ENCODE measurements at places on chromosomes 16 and 17.
A peak's percentile ranks its signal among the peaks of the same experiment; 100 is the strongest.

- DNase-seq, result no peak
Measured at GRCh38 chr17:64385187-64386083, 5.2 kb downstream of the PECAM1 start.

- no peak for DNase-seq
Measured at GRCh38 chr17:66661411-66662256, 173.3 kb upstream of the CACNG5 start.

DNA sequence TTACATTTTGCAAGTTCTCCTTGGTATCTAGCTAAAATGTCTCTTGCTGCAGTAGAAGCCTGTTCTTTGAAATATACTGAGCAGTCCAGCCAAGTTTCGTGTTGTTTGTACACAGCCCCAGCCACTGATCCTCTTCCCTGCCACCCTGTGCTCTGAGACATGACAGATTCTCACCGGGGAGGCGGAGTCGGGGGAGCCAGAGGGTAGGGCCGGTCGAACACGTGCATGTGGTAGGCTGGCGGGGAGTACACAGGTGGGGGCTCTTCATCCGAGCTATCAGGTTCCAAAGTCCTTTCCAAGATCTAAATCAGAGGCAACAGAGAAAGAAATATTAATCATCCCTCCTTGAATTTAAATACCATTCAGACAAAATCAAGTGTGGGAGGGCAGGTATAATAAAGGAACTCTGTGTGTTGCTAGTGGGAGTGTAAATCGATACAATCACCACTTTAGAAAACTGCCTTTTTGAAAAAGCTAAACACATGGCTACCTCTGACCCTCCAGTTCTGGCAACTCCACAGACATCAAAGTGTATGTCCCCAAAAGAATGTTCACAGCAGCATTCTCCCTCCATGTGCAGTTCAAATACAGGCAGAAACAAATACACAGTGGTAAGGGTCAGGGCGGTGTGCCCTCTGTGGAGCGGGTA is 29.7 kb upstream of the MRPS23 start:
- DNase-seq, result no peak

DNA sequence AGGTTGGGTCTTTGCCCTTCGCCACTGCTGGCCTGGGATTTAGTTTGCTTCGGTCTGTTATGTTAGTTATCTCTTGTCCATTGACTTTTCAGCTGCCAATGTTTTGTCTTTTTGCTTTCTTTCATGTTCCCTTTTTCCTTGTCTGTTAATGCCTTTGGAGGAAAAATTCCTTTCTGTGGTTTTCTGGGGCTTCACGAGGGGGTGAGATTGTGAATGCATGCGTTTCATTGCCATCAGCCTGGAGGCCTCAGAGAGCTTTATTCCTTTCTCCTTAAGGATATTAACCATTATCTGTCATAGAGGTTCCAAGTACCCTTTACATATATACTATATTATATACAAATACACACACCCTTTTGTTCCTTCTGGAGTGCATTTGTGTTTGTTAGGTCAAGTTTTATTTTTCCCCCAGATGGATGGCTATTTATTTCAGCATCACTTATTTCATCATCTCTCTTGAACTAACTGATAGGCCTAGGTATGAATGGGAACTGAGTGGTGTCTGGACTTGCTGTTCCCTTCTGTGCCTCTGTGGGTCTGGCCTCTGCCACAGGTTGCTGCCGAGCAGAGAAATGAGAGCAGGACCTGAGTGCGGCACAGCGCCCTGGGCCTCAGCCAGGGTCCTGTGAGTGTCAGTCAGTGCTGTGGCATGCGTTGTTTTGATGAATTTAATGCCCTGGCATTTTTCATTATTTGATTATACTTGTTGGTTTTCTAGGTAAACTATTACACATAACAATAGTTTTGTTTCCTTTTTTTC is 193.4 kb downstream of the LGALS9B start:
- DNase-seq, result no peak

DNA sequence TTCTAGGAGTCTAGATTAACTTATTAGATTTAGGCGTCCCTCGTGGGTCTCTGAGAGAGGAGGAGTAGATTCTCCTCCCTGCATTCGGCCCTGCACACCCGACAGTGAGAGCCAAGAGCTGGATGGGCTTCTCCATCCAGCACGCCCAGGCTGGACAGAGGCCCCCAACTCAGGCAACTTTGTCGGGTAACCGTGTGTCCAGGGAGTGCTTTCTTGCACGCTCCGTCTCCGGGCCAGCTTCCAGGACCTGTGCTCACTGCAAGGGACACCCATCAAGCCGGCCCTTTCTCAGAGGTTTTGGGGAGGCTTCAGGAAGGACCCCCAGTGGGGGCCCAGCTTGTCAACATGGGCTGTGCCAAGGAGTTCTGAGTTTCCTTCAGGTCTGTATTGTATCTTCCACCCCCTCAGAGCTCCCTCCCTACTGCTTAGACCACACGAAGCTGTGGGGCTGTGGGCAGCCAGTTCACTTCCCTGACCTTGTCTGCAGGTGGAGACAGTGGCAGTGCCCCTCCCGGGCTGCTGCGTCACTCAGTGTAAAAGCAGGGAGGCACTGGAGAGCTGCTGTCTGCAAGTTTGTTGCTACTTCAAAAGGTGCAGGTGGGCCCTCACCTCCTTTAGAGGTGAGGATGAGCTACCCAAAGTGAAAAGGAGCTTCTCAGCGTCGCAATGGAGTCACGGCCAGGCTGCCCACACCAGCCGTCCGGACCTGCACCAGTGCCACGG is 24.0 kb upstream of the C16orf78 start:
- no peak for DNase-seq

GRCh38 chr16:89779909-89780305 is 36.5 kb downstream of the FANCA start:
- DNase-seq, result no peak

DNA sequence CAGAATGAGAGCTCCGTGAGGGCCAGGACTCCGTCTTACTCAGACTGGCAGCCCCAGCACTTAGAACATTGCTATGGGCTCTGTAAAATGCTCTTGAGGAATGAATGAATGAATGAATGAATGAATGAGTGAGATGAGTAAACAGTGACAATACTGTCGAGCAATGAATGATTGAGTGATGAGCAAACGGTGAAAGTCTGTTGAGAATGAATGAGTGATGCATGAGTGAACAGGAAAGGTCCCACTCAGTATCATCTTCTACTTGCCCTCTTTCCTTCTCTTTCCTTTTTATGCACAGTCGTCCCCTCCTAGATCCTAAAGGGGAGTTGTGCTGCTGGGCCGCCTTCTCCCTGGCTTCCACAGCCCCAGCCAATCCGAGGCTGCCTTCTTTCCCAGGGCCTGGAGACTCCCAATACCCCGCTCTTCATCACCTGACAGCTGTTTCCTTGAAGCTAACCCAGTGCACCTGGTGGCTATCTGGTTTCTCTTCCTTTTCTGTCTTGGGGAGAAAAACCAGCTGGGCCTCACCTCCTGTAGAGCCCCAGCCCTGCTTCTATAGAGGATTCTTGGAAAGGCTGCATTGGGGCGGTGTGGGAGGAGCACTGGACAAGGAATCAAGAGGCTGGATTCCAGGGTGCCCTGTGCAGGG is 32.7 kb upstream of the CACNG1 start:
- no peak for DNase-seq

- no peak for DNase-seq
Measured at GRCh38 chr16:78686601-78687000, 587.1 kb downstream of the WWOX start.

DNA sequence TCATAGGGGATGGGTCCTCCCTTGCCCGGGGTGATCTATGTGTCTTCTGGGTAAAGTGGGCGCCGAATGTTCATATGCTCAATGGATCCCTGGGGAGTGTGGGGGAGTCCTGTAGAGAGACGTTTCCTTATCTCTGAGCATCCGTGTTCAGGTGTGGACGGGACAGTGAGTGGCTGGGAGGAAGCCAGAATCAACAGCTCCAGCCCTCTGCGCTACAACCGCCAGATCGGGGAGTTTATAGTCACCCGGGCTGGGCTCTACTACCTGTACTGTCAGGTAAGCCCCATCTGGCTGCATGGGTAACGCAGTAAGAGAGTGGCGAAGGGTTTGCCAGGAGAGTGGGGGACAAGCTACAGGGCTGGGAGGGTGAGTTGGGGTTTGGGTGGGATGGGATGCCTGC is 1.9 kb upstream of the TNFSF13 start:
- no peak for DNase-seq

- no peak for DNase-seq
Measured at GRCh38 chr16:83238949-83239691, 568.7 kb upstream of the HSBP1 start.

DNA sequence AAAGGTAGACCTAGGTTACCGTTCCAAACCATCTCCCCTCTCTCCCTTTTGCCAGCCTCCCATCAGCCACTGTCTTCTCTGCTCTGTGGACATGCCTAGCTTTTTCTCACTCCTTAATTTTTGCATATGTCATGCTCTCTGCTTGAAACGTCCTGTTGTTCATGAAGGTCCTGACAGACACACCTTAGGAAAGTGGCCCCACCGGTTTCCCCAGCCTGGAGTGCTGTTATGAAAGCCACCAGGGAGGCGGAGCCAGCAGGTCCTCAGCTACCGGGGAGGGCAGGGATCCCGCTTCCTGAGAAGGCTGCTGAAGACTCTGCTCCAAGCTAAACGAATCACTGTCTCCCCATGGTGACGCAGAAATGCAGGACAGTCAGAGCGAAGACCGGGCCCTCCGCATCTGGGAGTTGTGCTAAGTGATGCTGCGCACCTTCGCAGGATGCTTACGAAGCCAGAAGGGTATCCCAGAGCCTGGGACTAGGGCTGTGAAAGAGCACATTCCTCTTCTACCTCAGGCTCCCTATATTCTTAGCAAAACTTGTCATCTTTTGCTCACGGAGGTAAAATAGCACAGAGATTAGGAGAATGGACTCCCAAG is 2.3 kb upstream of the SLC16A11 start:
- no peak for DNase-seq

GRCh38 chr17:66313995-66314659 is 11.7 kb downstream of the PRKCA start:
- no peak for DNase-seq

DNA sequence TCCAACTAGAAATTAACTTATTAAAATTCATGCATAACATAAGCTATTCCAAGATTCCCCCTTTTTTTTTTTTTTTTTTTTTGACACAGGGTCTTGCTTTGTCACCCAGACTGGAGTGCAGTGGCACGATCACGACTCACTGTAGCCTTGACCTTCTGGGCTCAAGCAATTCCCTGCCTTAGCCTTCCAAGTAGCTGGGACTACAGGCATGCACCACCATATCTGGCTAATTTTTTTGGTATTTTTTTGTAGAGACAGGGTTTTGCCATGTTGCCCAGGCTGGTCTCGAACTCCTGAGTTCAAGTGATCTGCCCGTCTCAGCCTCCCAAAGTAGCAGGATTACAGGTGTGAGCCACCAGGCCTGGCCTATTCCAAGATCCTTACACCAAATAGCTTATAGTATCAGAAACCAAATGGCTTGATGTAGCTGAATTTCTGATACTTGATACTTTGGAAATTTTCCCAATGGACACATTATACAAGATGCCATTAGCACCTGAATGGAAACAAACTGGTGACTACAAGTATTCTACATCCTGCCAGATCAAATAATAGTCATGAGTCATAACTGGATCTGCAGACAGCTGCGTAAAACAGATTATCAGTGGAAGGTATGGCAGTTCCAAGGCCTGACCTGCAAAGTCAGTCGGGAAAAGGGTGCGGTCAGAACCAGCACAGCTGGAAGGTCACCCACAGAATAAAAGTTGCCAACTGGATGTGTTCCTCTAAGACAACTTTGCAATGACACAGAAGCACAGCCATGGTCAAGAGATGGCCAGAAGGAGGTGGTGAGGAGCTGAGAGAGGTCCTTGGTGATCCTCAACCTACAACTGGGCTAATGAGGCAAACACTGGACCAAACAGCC is 14.5 kb downstream of the TUBG1 start:
- DNase-seq, result no peak

GRCh38 chr17:14318109-14318917 is 17.4 kb downstream of the HS3ST3B1 start:
- no peak for DNase-seq

GRCh38 chr16:23694644-23695373 is 16.1 kb downstream of the PLK1 start:
- DNase-seq, result no peak

DNA sequence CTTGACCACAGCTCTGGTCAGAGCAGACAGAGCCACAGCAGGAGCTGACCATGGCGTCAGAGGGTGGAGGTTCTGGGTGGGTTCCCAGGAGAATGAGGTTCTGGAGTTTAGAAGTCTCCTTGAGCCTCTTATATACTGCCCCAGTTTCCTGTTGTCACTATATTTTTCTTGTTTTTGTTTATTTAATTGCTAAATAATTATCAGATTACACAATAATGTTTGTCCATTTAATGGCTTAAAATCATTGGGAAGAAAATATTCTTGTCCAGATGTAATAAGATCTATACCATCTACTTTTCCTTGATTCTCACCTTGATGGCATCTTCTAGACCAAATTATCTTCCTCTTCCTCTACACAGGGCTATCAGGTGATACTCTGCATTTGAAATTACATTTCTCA is at the start of gene KRTAP4-3:
KRTAP4-3 (minus strand) TSS at position 101 of the 400 bp plus-strand sequence; CDS start at position 52, 49 bp downstream.
- DNase-seq, result no peak

- peak; percentile 66 for DNase-seq
Measured at GRCh38 chr17:75250009-75250471, 11.4 kb downstream of the GGA3 start.

- DNase-seq, result no peak
Measured at GRCh38 chr17:68296217-68297191, 5.2 kb downstream of the ARSG start.

- DNase-seq, result no peak
Measured at GRCh38 chr17:74241431-74241830, 28.1 kb downstream of the TTYH2 start.

- no peak for DNase-seq
Measured at GRCh38 chr17:27206447-27206846, 87.5 kb upstream of the WSB1 start.

DNA sequence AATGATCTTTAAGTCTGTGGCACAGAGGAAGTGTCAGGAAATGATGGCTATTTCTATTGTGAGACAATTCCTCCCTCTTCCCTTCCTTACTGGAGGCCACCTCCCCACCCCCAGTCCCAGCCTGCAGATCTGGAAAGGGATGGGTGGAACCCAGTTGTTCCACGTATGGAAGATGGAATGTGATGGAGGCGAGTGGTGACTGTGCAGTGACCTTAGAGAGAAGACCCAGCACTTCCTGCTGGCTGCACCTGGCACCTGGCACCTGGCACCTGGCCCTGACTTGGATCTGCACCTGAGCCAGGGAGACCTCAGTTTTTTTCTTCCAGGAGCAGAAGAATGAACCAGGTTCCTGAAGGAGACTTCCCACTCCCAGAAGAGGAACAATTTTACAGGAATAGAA is 33.0 kb upstream of the TMC5 start:
- no peak for DNase-seq

GRCh38 chr16:50591800-50592771 is 43.9 kb downstream of the NKD1 start:
- DNase-seq, result no peak

DNA sequence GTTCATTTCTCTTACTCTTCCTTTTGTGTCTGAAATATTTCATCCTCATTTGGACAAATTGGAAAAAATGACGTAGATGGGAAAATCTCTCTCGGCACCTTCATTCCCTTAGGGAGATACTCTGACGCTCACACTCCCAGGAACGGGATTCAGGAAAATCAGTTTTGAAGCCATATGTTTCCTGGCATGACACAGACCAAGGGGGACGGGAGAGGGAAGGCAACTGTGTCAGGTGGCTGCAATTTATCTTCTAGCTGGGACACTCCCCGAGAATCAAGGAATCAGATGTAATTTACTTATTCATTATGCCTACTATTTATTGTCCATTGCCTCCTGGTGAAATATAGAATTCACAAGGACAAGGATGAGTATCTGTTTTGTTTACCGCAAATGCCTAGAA is 65.5 kb downstream of the IRX5 start:
- no peak for DNase-seq

Measured in stimulated activated CD4-positive, alpha-beta T cell treated with anti-CD3 and anti-CD28 coated beads, Interleukin-1b, Interleukin-23, amount 100 ng/mL, for 1 hour (primary cell).